ENCODE measurements at places on chromosomes 12 and 14.

DNA sequence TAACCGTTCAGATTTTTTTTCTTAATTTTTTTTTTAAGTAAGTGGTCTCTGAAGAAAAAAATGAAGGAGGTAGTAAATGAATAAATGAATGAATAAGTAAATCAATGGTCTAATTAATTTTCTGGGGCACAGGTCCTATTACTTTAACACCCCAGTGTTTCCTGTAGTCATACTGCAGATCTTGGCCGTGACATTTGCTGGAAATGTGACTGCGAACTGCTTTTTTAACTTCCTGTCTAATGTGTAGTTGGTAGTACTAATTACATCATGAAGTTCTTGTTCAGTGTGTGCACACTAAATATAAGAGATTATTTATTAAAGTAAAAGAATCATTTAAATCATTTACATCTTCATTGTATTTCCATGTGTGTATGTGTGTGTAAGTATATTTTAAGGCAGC, 45.4 kb downstream of the AEBP2 start:
- no peak for DNase-seq

- no peak for DNase-seq
Observed at GRCh38 chr14:81837304-81837703, 303.7 kb upstream of the SEL1L start.

DNA sequence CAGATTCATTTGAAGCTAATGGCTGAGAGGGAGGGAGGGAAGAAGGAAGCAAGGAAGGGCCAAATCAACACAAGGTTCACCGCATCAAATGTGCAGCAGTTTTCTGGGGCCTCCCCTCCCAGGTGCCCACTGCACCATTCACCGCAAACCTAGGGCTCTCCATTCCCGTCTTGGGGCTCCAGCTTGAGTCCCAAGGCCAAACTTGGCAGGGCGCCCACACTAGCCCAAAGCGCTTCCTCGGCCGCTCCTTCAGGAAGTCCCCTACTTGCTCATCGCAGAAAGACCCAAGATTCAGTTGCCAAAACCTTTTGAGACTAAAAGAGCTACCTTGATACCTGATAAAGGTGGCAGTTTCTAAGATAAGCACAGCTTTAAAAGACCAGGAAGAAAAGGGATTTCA, 140.5 kb upstream of the FKBP4 start:
- no peak for DNase-seq

DNA sequence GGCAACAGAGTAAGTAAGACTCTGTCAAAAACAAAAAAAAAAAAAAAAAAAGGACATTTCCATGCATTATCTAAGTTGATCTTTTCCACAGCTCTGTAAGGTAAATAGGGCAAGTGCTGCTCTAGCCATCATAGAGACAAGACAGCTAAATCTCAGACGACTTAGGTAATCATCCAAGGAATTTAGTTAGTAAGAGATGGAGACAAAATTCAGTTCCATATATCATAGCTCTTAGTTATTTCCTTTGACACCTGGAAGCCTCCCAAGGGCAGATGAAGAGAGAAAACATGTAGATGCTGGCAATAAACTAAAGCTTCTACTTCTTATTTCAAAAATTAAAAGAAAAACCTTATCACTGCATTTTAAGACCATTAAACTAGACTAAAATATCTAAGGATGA, 48.7 kb downstream of the ST8SIA1 start:
- no peak for DNase-seq

DNA sequence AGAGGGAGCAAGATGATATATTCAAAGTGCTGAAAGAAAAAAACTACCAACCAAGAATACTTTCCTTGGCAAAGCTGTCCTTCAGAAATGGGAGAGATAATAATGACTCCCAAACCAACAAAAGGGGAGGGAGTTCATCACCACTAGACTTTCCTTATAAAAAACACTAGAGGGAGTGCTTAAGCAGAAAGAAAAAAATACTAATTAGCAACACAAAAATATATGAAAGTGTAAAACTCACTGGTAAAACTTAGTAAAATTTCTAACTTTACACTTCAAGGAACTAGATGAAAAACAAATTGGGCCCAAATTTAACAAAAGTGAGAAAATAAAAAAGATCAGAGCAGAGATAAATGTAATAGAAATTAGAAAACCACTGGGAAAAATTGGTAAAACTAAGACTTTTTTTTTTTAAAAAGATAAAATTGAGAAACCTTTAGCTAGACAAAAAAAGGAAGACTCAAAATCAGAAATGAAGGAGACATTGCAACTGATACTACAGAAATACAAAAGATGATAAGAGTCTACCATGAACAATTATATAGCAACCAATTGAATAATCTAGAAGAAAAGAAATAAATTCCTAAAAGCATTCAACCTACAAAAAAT, 60.4 kb upstream of the FAR2 start:
- no peak for DNase-seq

GRCh38 chr14:23162800-23163199, 20.7 kb downstream of the SLC7A8 start:
- no peak for DNase-seq

- DNase-seq: no peak
Observed at GRCh38 chr14:68922886-68923285, 56.2 kb downstream of the ACTN1 start.

DNA sequence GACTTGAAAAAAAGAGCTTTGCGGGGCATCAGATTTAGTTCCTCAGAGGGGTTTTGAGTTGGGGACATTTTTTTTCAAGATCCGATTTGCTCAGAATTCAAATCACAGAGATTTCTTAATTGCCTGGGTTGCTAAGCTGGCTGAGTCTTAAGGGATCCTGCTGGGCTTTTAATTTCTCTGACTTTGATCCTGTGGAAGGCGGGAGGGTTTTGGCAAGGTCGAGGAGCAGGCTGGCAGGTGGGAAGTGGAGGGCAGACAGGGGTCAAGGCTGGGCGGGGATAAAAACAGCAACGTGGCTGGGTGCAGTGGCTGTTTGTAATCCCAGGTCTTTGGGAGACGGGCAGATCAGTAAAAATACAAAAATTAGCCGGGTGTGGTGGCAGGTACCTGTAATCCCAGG, 33.5 kb upstream of the CCDC63 start:
- DNase-seq: no peak

DNA sequence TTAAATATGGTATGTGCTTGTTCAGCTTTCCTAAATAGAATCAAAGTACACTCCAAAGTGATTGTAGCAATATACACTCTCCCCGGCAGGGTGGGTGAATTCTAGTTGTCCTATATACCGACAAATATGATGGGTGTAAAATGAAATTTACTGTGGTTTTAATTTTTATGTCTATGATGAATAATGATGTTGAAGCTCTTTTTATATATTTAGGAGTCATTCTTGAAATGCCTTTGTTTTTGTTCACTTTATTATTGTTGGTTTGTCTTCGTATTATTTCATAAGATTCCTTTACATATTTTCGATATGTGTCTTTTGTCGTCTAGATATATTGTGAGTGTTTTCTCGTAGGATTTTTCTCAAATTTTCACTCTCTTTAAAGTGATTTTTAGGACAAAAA, 105.7 kb downstream of the PDE3A start:
- no peak for DNase-seq

- no peak for DNase-seq
Observed at GRCh38 chr12:38258411-38258810, 58.2 kb upstream of the ALG10B start.

- DNase-seq: no peak
Observed at GRCh38 chr14:68793734-68794129, 865 bp upstream of the ZFP36L1 start.

DNA sequence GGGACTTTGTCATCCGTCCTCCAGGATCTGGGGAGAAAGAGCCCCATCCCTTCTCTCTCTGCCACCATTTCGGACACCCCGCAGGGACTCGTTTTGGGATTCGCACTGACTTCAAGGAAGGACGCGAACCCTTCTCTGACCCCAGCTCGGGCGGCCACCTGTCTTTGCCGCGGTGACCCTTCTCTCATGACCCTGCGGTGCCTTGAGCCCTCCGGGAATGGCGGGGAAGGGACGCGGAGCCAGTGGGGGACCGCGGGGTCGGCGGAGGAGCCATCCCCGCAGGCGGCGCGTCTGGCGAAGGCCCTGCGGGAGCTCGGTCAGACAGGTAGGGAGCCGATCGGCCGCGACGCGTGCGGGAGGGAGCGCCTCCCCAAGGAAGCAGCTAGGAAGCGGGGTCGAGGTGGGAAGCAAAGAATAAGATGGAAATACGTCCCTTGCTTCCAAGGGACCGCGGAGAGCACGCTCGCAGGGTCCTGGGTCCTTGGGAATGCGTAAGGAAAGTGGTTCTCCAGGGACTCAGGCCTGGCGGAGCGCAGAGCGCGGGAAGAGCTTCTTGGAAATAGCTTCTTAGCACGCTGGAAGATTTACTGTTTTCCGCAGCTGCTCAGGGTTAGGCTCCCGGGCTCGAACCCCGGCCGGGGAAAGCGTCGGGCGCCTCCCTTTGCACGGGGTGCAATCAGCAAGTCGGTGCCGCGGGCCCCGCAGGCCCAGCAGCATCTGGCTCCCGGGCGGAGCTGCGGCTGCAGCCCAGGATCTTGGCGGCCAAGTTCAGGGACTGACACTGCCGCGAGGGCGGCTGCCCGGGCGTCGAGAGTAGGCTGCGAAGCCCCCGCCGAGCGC, 457 bp downstream of the SOCS2 start:
- peak; percentile 89 for DNase-seq

GRCh38 chr12:52628841-52629240, 10.5 kb upstream of the KRT73 start:
- DNase-seq: no peak

GRCh38 chr14:99479906-99480869, at the start of gene SETD3:
Gene SETD3 (minus strand): TSS chr14:99480859. CDS start chr14:99465805, 15,054 bp downstream.
- peak; percentile 92 for DNase-seq

GRCh38 chr14:91464615-91465205, 45.4 kb downstream of the PPP4R3A start:
- DNase-seq: no peak

GRCh38 chr12:47577206-47577989, 128.4 kb downstream of the RPAP3 start:
- no peak for DNase-seq

GRCh38 chr14:54207476-54208462, 189.0 kb upstream of the CDKN3 start:
- no peak for DNase-seq

DNA sequence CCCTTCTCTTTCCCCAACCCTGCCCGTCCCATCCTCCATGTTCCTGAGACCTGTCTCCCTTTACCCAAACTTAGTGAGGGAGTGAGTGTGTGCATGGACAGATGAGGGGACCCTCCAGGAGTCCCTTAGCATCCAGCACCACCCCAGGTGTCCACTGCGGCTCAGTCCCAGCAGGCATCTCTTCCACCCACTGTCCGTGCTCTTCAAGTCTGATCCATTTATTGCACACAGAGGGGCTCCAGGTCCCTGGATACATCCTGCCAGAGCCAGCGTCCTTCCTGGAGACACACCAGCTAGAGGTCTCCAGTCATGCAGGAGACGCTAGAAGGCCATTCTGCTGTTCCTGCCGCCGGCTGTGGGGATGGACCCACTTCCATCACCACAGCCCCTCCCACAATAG, 239.2 kb downstream of the ADGRD1 start:
- DNase-seq: no peak

- DNase-seq: no peak
Observed at GRCh38 chr14:49549446-49549845, 36.7 kb downstream of the RPS29 start.

GRCh38 chr12:45148619-45149018, 67.3 kb upstream of the ANO6 start:
- DNase-seq: no peak

GRCh38 chr12:21690704-21691368, 33.2 kb upstream of the LDHB start:
- DNase-seq: no peak

DNA sequence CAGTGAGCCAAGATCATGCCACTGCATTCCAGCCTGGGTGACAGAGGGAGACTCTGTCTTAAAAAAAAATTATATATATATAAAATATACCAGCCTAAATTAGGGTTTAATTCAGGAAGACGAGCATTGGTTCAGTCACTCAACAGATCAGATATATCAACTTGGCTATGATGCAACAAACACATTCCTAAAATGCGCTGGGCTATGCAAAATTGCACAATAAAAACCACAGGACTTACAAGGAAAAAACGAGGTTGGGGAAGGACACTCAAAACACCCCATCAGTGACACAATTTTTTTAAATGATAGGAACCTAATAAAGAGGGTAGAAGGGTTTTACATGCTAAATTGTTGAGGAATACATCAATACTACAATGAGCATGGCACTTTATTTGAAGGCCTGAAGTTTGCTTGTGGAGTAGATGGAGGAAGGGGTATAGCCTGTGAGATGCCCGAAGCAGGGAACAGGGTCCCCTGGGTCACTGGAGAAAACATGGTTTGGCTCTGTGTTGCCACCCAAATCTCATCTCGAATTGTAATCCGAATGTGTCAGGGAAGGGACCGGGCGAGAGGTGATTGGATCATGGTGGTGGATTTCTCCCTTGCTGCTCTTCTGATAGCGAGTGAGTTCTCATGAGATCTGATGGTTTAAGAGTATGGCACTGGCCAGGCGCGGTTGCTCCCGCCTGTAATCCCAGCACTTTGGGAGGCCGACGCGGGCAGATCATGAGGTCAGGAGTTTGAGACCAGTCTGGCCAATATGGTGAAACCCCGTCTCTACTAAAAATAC, 71.2 kb downstream of the TNFAIP2 start:
- no peak for DNase-seq

DNA sequence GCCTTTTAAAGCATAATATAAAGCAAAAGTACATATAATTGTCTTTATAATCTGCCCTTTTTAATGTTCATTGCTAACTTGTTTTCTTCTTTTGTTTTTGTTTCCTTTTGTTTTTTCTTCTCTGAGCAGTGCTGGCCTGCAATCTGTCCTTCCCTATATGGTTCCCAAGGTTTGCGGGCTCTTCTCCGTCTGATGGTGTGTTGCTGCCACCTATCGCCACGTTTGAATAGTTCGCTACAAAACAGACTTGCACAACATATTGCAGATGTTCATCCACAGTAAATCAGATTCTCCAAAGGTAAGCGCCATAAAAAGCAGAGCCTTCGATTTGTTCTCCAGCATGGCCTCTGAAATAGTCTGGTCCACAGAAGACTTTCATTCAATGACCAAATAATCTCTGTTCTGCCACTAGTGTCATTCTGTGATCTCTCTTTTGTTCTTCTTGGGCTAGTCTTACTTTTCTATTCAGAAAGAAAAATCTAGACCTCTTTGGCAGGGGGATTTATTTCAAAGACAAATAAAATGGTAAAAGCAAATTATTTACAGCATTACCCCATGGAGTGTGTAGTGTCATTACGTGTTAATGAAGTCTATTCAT, 33.5 kb downstream of the C12orf50 start:
- DNase-seq: peak; percentile 35

- peak; percentile 36 for DNase-seq
Observed at GRCh38 chr14:58639842-58640484, 2.2 kb downstream of the DACT1 start.

DNA sequence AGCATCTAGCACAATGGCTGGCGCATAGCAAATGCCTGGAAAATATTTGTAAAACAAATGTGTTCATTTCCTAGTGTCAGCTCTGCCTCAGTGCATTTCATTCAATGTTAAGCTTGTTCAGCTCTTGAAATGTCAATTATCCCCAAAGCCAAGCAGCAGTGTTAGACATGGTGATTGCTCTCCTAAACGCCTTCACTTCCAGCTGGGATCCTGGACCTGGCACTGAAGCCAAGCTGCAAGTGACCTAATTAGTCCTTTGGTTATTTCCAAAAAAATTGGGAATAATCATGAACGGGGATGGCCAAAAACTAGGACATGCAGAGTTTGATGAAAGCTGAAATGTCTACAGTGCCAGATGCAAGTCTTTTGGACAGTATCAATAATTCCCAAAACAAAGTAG, 54.9 kb upstream of the MDGA2 start:
- DNase-seq: no peak

Data from upper lobe of left lung (tissue), 6 donors.